ENCODE measurements at places on chromosomes 7 and 10.

- DNase-seq: no peak
Measured at GRCh38 chr10:118035354-118036005, 11.3 kb downstream of the RAB11FIP2 start.

- no peak for DNase-seq
Measured at GRCh38 chr7:1045069-1046063, 1.0 kb downstream of the GPR146 start.

GRCh38 chr10:6025683-6026255 is 36.4 kb downstream of the IL2RA start:
- DNase-seq: no peak

DNA sequence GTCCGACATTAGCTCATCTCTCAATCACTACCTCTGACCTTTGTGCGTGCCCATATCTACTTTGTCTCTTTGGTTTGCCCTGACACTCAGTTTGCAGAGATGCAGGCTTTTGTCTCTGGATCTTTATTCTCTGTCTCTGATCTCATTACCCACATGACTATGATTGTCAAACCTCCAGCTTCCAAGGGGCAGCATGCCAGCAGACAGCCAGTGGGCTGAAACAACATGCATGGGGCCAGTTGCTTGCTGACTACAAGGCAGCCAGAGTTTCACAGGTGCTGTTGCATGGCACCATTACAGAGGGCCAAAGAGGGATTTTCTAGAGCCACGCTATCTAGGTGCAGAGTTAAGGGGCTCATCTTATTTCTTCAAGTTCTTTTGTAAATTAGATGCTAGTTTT is 146.2 kb downstream of the SPAG6 start:
- DNase-seq: no peak

DNA sequence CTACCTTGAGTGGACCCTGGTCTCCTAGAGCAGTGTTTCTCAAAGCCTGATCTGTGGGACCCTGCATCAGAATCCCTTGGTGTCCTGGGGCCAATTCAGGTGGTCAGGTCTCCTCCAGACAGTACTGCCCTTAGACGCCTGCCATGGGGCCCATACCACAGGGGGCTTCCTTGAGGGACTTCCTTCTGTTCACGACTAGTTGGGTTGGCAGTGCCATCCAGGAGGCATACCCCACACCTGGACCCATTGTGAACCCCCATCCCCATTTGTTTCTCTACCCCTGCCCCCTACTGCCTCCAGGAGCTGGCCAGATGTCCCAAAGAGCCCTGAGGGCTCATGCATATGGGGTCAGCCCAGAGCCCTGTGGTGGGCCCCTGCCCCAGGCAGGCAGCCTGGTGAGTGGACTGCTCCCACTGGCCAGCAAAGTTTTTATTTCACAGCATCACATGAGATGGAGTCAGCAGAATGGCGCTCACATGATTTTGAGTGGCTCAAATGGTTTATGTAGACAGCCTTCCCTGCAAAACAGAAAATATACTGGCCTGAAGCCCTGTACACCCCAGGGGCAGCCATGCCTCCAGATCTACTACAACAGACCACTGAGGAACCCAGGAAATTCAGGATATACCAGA is 259.9 kb upstream of the ZMIZ1 start:
- DNase-seq: no peak

DNA sequence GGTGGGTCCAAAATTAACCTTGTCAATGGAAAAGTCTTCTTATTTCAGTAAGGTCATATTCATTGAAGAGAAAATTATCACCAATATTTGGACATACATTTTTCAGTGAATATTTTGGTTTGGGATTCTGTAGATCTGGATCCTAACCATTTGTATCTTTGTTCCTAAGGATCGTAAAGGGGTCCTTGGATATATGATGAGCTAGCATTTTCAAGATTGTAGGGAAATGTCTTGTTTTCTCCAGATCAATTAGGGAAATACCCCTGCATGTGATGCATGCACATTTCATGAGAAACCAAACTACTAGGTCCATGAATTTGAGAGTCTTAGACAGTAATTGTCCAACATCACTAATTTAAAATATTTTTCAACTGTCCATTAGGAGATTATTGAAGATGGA is 18.0 kb downstream of the DNTT start:
- no peak for DNase-seq

DNA sequence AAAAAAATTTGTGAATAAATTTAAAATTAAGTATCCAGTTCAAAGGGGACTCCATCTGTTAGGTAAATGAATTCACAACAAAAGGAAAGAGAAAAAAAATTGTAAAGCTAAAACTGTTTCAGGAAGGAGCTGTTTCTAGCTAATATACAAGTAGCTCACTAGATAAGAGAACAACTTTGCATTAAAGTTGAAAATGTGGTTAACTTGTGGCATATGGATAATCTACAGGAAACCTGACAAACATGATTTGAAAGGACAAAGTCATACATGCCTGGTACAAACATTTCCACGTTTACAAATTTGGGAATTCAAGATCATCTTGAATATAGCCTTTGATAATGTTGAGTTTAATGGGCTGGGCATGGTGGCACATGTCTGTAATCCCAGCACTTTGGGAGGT is 8.9 kb downstream of the NT5C3A start:
- DNase-seq: no peak

- DNase-seq: no peak
Measured at GRCh38 chr10:14507781-14508180, 177.1 kb upstream of the FRMD4A start.

- DNase-seq: no peak
Measured at GRCh38 chr10:62990126-62990525, 143.0 kb upstream of the NRBF2 start.

DNA sequence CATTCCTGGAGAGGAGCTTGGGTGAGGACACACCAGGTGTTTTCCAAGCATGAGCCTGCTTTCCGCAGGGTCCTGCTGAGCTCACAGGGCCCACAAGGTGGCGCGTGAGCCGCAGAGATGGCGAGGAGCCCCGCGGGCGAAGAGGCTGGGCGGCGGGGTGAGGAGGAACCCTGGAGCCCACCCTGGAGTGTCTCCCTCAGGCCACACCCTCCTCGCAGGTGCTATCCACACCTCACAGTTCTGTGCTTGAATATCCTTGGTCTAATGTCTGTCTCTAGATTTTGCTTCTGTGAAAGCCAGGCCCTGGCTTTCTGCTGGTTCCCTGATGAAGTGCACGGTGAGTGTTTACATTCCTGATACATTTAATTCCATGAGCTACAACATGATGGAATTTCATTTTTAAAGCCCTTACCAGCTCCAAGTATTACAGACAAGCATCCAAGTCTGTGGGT is 433.6 kb downstream of the ACTR3B start:
- no peak for DNase-seq

- no peak for DNase-seq
Measured at GRCh38 chr10:61066661-61067344, 122.8 kb upstream of the RHOBTB1 start.

- DNase-seq: no peak
Measured at GRCh38 chr10:122286867-122287266, 15.8 kb downstream of the BTBD16 start.

- no peak for DNase-seq
Measured at GRCh38 chr10:88057720-88058119, 194.3 kb downstream of the PTEN start.

DNA sequence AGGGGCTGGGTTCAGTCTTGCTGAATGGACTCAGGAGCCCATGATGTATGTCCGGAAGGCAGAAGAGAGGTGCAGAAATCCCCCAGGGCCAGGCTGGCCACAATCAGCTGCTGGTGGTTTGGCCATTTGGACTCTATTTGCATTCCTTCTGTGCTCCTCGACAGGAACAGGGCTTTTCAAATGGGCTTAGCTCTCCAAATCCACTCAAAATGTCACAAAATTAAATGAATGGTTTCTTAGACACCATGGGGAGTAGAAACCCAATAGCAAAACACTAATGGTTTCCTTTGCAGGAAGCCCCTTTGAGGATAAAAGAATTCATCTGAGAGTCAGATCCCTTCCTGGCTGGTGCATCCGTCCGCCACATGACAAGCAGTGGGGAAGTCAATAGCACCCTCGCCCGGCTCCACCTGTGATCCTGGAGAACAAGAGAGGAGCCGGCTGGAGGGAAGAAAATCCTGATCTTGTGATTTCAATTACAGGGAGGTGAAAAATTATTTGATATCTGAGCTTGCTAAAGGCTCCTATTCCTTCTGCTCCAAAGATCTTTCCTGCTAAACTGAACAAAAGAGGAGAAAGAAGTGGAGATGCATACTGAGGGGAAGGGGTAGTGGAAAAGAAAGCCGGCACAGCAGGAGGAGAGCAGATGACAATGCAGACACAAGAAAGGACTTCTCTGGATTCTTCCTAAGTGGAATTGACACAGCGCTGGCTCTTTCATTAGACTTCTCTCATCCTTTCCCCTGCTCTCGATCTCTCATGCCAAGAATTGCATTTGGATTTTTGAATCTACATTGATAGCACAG is 190.7 kb downstream of the C7orf25 start:
- no peak for DNase-seq

DNA sequence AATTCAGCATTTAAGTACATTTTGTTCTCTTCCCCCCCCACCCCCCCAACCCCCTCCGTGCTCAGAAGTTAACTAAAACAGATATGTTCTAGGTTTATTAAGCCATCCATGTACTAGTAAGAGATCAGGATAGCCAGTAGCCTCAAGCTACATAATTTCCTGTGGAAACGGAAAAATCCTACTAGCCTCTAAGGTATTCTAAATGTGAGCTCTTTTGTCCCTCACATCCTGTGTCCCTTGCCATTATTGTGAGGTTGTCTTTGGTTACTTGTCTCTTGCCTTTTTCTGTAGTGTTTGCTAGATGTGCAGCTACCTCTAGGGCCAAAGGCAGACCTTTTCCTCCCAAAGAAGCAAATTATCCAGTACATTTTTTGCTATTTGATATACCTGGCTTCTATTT is 92.1 kb downstream of the BTRC start:
- no peak for DNase-seq

Measured in stimulated activated CD8-positive, alpha-beta memory T cell treated with anti-CD3 and anti-CD28 coated beads, Interleukin-7, amount 100 ng/mL, for 24 hours (primary cell).